ENCODE measurements at places on chromosomes 4 and X.

- no peak for DNase-seq
Measured at GRCh38 chr4:40987151-40987550, 227.2 kb downstream of the APBB2 start.

DNA sequence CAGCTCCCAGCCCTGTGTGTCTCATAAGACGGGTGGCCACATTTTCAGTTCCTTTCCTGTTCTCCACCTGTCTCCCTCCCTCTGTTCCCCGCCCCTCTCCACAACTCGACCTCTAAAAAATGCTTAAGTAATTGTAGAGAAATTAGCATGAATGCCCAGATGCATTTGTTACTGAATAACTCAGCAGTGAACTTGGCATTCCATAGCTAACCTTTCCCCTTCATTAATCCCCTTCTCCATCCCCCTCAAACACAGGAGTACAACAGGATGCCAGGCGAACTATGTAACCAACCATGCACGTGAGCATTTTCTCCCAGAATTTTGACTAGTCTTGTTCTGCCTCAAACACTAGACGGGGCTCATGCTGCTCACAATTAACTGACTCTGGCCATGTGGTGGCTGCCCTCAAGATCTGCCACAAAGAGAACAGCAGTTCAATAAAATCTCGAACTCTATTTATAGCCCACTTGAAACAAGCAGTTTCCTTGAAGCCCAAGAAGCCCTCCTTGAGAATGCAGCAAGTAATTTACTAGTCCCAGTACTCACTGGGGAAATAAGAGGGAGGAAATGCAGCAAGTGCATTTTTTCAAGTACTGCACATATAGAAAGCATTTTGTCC lies 351.2 kb downstream of the ARHGAP24 start:
- no peak for DNase-seq

DNA sequence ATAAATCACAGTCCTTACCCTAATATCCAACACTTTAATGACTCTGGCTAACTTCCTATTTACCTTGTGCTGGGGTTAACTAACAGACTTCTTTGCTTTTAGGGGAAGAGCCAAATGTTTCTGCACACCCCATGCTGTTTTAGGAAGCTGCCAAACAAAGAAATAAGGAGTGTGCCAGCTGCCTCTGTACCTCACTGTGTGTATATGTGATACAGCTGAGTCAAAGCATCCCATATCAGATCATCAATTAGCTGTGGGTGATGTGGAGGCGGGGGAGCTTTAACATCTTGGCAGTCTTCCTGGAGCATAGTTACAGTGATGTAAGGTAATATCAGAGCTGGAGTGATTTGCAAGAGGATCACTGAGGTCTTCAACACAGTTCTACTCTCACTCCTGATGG lies 95.4 kb downstream of the COL25A1 start:
- no peak for DNase-seq

DNA sequence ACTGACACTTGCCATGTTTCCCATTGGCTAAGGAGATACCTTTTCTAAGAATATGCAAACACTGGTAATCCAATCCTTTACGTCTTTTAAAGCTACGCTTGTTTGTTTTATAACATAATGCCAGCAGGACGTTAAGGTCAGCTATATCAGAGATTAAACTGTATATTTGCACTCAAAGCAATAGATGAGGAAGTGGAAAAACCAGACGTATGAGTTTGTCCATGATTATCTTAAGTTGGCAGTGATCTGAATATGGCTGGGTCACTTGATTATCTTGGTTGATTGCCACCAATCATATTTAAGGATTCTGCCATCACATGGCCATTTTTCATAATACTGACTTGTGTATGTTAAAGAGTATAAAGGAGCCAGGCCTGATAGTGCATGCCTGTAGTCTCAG lies 19.4 kb downstream of the TMSB4X start:
- no peak for DNase-seq

DNA sequence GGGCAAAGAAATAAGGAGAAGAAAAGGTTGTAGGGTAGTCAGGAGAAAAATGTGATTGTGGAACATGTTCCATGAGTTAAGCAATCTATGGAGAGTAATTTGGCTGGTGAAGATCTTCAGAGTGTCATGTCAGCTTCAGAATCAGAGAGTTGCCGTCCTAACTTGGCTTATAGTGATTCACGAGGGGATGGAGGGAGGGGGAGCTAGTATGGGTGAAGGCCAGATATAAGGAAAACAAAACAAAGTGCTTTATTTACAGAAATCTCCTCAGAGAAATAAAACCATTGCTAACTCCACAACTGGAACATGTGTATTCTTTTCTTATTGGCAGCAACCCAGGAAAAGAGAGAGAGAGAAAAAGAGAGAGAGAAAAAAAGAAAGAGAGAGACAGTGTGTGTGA lies 256.5 kb upstream of the NRK start:
- DNase-seq, result no peak

DNA sequence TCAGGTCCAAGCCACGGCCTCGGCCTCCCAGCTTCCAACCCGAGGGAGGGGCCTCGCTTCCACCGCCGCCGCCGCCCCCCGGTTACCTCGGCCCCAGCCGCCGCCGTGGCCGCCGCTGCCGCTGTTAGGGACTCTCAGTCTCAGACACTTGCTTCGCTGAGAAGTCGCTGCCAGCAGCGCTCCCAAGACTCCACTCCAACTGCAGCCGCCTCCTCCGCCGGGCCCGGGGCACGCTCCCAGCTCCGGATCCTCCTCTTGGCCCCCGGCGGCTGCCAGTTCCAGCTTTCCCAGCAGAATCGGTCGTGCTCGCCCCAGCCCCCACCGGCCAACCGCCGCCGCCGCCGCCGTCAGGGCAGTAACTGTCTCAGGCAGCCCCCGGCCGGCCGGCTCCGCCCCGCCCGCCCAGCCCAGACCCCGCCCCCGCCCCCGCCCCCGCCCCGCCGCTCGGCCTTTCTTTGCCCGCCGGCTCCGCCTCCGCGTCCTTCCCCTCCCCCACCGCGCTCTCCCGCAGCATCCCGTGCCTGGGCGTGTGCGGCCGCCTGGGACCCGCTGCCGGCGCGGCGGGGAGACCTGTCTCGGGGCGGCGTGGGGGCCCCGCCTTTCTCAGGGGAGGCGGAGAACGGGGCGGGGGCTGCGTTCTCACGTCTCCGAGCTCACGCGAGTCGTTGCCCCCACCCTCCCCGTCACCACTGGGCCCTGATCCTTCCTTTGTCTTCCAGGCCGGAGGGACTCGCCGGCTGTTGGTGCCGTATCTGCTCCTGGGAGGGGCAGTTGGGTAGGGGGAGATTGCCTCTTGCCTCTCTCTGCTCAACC lies at the start of gene ANKRD50:
ANKRD50 (minus strand) TSS at position 361 of the 813 bp plus-strand sequence. CDS start 2,221 bp downstream, outside the sequence.
- DNase-seq, result peak; percentile 17

DNA sequence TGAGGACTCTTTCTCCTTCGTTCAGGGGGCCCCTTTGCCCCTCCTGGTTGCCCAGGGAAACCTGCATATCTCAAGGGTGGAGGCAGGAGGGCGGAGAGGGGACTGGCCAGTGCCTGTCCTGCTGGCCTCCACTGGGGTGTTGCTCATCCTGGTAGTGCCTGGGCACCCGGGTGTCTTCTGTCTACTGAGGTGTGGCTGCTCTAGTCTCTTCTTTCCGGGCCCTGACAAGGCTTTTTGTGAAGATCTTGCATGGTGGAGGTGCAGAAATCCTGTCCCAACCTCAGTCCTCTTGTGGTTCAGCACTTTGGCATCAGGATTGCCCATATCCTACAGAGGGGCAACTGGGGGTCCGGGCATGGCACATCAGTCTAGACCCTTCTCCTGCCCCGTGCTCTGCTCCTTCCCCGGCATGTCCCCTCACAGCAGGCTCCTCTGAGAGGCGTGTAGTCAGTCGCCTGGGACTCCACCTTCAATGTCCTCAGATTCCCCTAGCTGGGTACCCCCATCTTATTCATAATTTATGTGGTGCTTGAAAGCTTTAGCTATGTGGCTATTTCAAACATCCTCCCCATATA lies 1.9 kb downstream of the CCDC110 start:
- no peak for DNase-seq

DNA sequence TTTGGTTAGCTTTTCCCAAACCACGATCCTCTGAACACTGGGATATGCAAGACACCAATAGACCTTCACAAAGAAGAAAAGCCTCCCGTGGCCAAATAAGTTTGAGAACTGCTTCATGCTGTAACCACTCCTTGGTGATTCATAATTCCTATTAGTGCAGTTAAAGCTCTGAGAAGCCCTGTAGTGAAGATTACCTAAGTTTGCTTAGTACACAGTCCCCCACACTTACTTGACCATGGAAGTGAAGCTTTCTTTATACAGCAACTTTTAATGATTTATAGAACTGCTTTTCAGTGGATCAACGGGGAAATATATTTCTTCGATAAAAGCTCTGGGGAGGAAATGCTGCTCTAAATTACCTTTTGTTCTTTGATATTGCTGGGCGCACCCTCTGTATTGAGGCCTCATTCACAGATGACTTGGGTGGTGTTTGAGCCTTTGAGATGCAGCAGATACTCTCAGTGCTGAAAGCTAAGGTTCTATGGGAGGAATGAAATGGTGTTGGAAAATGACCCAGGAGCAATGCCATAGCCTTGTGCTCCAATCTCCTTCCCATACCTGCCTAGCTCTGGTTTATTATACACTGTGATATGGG lies 67.4 kb downstream of the CBLL2 start:
- DNase-seq, result no peak

DNA sequence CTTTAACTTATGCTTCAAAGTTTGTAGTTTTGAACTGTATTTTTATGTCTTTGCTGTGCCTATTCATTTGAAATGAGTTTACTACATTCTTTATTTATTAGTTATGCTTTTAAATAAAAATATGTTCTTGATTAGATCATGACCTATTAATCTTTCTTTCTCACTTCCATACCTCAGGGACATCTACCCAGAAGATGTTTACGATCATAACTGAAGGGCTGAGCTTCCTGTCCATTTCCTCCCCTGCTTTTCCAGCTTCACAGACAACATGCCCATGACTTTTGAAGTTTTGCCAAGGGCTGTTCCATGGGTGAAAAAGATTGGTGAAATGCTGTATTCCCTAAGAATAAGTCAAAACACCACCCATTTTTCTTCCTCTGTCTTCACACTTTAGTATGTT lies 99.7 kb upstream of the DDIT4L start:
- no peak for DNase-seq

GRCh38 chr4:17188125-17188524 lies 289.7 kb upstream of the LDB2 start:
- no peak for DNase-seq

GRCh38 chrX:30990361-30990760 lies 81.5 kb downstream of the FTHL17 start:
- no peak for DNase-seq

GRCh38 chr4:45409536-45409935 lies 683.2 kb upstream of the GNPDA2 start:
- no peak for DNase-seq

All from activated naive CD4-positive, alpha-beta T cell (primary cell).